ENCODE measurements at places on chromosomes 6 and 20. TPM values are rescaled to one million over a fixed set of nuclear protein-coding genes. Genes with fewer than 3 reads are reported as not detected.

The ANKEF1 gene
- 7.4 TPM for total RNA-seq

The DNAH8 gene
- not detected for total RNA-seq

The ADAM33 gene
- not detected for total RNA-seq

The OTOR gene
- not detected for total RNA-seq

The WFDC12 gene
- not detected for total RNA-seq

The IL17A gene
- not detected for total RNA-seq

The FOXF2 gene
- total RNA-seq: 10.0 TPM

The OR2B6 gene
- total RNA-seq: not detected

The LTB gene
- not detected for total RNA-seq

The ZNF165 gene
- total RNA-seq: 0.43 TPM

The PCK1 gene
- not detected for total RNA-seq

The FNDC11 gene
- total RNA-seq: not detected

Measured in HT1080 (cell line).